Smooth muscle cell of the pulmonary artery (primary cell): ENCODE measurements at places on chromosomes 16 and 17. TPM values are rescaled to one million over a fixed set of nuclear protein-coding genes. Genes with fewer than 3 reads are reported as not detected.

Gene CHD9NB
- total RNA-seq, result 2.7 and 4.4 TPM in 2 replicates

Gene TIMP2
- 212 and 283 TPM in 2 replicates for total RNA-seq

Gene GP1BA
- total RNA-seq, result not detected in 2 replicates

Gene G6PC1
- total RNA-seq, result not detected in 2 replicates

Gene TEX14
- 0.03 and 0.07 TPM in 2 replicates for total RNA-seq

Gene MT4
- not detected in 2 replicates for total RNA-seq

Gene TELO2
- 12.9 and 18.1 TPM in 2 replicates for total RNA-seq
